ENCODE measurements at places on chromosomes 7 and 10.

GRCh38 chr7:98329100-98329790 lies 47.8 kb downstream of the BRI3 start:
- DNase-seq: no peak

DNA sequence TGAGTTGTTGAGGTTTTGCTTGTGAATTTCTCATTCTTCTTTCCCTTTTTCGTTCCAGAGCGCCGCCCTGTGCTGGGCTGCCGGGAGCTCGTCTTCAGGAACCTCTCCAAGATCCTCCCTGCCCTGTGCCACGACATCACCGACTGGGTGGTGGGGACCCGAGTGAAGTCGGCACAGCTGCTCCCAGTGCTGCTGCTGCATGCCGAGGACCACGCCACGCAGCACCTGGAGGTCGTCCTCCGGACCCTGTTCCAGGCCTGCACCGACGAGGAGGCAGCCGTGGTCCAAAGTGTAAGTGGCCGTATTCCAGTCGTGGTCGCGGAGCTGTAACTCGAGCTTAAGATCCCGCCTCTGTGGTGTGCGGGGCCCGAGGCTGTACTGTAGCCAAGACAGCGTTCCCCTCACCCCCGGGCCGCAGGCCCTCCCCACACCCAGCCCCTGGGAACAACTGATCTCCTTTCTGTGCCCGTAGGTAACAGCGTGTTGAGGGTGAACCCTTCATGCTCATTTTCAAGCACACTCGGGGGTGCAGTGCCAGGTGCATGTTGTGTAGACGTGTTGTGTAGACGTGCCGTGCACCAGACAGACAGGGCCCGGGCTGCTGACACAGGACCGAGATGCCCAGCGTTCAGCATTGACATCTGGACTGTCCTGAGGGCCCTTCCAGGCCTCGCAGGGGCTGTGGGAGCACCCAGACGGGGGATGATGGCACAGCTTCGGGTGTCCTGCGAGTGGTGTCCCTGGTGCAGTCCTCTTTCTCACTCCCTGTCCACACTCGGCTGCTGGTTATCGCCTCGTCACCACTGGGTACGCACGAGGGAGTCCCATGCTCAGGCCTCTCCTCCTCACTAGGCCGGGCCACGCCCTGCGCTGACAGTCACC lies 27.7 kb upstream of the PRKAR1B start:
- DNase-seq: no peak

GRCh38 chr7:45400680-45401079 lies 173.5 kb upstream of the ADCY1 start:
- no peak for DNase-seq

- DNase-seq: no peak
Measured at GRCh38 chr10:110803239-110803749, 68.4 kb upstream of the PDCD4 start.

GRCh38 chr7:128757203-128757602 lies 18.0 kb downstream of the CALU start:
- no peak for DNase-seq

- no peak for DNase-seq
Measured at GRCh38 chr10:34489411-34489810, 325.7 kb downstream of the PARD3 start.

DNA sequence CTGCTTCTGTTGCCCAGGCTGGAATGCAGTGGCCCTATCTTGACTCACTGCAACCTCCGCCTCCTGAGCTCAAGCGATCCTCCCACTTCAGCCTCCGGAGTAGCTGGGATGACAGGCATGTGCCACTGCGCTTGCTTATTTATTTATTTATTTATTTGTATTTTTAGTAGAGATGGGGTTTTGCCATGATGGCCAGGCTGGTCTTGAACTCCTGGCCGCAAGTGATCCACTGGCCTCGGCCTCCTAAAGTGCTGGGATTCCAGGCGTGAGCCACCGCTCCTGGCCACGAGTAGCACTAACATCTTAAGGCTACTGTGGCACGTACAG lies 70.9 kb downstream of the CARD11 start:
- no peak for DNase-seq

DNA sequence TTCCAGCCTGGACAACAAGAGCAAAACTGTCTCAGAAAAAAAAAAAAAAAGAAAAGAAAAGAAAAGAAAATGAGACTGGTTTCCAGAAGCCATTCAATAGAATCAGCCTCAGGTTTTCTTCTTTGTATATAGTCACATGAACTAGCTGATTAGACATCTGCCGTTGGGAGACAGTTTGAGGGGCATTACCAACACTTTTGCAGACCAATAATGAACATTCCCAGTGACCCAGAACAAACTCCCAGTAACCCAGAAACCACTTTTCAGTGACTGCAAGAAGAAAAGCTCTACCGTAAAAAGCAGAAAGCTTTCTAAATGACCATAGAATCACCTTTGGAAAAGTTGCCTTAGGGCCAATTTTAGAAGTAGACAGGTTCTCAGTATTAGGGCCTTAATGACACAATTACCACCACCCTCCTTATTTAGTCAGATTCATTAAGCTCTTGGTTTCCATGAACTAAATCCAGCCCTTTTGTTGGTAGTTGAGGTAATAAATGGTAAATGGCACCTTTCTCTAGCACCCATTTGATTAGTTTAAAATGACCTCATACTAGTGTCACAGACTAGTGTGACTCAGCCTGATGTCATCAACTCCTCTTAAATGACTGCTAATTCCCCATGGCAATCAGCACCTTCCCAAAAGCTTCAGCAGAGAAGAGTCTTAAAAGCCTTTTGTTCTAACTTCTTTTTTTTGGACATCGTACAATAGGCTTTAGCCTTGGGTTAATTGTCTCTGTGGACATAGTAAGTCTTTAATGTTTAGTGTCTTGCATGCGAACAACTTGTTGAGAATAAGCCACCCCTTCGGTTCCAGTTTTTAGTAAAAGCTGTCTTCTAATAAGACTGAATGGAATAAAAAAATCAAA lies 33.6 kb upstream of the XRCC2 start:
- DNase-seq: no peak

DNA sequence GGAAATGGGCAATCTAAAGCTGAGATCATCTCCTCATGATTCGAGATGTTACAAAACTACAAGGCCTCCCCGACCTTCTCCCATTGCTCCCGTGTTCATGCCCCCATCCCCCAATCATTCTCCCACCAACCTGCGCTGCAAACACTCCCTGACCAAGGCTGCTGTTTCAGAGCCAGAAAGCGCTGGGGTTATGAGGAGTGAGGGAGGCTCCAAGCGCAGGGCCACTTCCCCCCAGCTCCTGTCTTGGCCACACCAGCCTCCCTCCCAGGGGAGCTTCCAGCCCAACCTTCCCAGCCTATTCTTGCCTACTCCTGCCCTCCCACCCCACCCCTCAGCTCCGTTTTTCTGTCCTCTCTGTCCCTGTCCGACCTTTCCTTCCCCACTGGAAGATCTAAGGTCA lies 14.7 kb upstream of the NODAL start:
- DNase-seq: no peak

DNA sequence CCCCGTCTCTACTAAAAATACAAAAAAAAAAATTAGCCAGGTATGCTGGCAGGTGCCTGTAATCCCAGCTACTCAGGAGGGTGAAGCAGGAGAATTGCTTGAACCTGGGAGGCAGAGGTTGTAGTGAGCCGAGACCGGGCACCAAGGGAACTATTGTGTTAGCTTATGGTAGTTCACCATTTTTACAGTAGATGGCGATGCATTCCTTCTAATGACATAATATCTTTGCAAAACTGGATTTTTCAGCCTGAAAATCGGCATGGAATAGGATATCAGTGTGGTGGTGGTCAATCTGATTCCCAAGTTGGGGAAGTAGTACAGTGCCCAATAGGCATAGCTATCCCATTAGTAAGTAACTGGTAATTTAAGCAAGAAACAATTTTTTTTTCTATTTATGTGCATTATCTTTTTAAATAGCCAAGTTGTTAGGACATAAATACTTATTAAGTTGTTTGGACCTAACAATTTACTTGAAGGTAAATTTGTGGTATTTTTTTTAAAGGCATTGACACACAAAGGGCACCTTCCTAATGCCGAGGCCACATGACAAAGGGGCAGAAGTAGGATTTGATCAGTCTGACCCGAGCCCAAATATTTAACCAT lies 17.6 kb upstream of the IMPDH1 start:
- peak; percentile 61 for DNase-seq

- DNase-seq: no peak
Measured at GRCh38 chr7:35866186-35866585, 65.3 kb downstream of the SEPTIN7 start.

DNA sequence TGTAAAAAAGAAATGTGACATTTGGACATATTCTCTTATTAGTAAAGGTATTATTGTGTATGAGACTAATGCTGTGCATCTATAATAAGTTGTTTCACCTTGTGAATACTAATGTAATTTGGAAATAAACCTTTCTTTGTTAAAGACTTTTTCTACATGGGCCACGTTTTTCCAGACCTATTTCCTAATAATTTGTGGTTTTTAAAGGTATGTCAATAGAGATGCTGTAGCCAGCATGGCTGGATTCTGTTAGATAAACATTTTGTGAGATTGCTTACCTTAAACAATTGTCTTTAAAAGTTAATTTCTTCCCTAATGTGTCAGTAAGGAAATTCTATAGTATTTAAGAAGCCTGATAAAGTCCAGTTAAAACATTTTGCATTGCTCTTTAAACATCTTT lies 56.0 kb downstream of the KAT6B start:
- no peak for DNase-seq

DNA sequence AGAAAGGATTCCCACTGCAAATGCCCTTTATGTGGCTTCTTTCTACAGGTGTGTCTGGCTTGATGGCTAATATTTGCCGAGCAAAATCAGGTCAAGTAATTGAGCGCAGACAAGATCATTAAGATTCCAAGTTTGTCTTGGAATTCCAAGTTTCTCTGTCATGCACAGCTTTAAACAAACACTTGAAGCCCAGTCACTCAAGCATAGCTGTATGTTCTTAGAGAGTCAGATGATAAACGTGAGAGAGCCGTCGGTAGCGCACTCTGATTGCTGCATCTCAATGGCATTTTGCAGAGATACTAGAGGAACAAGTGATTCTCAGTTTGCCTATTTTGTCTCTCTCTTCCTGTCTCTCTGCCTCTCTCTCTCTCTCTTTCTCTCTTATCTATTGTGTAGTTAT lies 658 bp downstream of the DMBT1 start:
- no peak for DNase-seq

- DNase-seq: no peak
Measured at GRCh38 chr10:76354212-76354738, 922.9 kb downstream of the LRMDA start.

DNA sequence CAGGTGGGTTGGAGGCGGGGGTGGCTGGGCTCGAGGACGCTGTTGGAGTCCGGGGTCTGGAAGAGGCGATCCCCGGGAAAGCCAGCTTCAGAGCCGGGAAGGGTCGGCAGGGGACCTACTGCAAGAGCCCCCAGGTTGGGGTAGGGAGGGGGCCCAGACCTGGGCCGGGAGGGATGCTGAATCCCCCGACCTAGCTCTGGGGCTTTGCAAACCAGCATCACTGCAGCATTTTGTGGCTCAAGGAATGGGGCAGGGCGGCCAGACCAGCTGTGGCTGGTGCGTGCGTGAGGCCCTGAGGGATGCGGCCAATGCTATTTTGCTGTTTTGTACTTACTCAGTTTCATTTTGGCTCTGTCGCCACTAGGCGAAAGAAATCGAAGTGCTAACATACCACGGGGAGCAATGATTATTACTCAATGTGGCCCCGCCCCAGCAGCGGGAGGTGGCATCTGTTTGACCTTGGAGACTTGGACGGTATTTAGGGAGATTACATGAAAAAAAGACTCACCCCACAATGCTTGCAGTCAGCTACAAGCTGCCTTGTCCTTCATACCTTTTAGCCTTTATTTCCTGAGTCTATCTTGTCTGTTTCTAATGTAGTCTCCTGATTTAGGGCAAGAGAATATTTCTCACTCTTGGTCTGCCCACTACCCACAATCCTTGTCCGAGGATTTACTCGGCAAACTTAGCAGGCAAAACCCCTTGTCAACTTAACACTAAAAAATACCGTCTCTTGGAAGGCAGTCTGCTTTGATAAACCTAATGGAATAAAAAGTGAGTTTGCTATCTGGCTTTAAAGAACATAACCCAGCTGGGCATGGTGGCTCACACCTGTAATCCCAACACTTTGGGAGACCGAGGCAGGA lies 16.2 kb downstream of the HSPB1 start:
- DNase-seq: peak; percentile 88

GRCh38 chr10:71423250-71423649 lies 26.5 kb downstream of the CDH23 start:
- DNase-seq: no peak

GRCh38 chr10:77620731-77621130 lies 16.9 kb downstream of the KCNMA1 start:
- DNase-seq: no peak

GRCh38 chr7:53119514-53119941 lies 84.1 kb downstream of the POM121L12 start:
- DNase-seq: no peak

GRCh38 chr10:108275895-108276685 lies 1111.6 kb upstream of the SORCS1 start:
- no peak for DNase-seq

DNA sequence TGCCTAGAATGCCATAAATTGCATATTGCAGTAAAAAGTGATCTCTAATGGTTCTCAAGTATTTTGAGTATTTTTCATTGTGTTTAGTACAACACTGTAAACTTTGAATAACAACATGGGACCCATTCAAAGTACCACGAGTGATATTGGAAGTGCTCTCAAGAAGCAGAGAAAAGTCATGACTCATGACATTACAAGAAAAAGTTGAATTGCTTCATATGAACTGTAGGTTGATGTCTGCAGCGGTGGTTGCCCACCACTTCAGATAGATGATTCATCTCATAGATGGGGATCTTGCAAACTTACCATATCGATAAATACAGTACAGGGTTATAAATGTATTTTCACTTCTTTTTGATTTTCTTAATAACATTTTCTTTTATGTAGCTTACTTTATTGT lies 33.9 kb downstream of the ENTPD1 start:
- no peak for DNase-seq

DNA sequence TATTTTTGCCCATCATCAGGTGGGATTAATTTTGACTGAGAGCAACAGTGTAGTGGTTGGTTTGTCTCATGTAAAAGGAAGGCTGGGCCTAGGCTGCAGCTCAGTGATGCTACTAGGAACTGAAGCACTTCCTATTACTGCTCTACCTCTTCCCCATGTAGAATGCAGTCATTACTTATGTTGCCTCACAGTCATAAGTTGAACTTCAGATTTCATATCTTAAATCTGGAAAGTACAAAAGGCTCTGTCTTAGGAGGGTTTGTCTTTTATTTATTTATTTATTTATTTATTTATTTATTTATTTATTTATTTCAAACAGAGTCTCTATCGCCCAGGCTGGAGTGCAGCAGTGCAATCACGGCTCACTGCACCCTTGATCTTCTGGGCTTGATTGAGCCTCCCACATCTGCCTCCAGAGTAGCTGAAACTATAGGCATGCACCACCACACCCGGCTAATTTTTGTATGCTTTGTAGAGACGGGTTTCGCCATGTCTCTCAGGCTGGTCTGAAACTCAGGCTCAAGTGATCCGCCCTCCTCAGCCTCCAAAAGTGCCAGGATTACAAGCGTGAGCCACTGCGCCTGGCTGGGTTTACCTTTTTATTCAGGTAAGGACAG lies 721.7 kb upstream of the GALNT17 start:
- no peak for DNase-seq
